ENCODE measurements at places on chromosomes 3 and 15.

GRCh38 chr15:45205192-45205591 is 17.4 kb upstream of the SHF start:
- peak; percentile 57 for DNase-seq

DNA sequence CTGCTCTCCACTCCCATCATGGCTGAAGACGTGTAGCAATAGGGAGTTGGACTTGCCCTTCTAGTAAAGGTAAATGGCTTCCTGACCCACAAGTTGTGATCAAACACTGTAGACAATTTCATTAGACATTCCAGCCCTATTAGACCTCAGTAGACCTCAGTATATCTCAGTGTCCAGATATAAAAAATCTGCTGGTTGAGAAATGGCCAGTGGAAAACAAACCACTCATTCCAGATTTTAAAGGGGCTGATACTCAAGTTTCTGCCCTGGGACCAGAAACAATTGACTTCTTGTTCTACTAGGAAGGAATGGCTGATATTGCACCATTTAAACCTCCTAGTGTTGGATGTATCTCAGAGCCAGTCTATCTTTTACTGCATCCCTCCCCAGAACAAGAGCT is 613.2 kb downstream of the PDCD6IP start:
- no peak for DNase-seq

DNA sequence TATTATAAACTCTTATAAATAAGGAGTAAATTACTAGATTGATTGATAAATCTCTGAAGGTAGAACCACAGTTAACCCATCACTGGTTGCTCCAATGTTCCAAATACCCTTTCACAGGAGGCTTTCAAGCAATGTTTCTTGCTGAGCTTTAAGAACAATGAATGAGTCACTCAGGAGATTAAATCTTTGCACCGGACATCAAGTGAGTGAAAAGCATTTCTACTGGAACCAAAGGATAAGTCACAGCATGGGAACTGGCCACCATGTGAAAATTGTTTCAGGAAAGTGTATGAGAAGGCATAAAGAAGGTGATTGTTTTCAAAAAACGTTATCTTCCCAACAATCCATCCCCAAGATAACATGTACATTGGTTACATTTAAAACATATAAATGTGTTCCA is 90.6 kb downstream of the CNTN3 start:
- DNase-seq = no peak

GRCh38 chr3:131762981-131763564 is 260.3 kb upstream of the MRPL3 start:
- DNase-seq = no peak

- DNase-seq = no peak
These were observed 146.6 kb downstream of the ATP10A start for GRCh38 chr15:25716414-25717126.

DNA sequence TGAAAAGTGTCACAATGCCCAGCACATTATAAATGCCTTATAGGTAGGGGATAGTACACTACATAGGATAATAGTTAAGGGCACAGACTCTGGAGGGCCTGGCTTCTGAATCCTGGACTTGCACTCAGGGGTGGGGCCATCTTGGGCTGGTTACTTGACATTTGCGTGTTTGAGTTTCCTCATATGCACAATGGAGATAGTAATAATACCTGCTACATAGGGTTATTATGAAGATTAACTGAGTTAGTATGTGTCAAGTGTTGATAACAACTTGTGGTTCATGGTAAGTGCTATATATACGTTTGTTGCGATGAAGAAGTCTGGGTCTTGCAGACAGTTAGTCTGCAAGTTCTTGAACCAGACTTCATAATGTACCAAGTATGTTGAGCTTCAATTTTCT is 37.0 kb downstream of the MITF start:
- no peak for DNase-seq

DNA sequence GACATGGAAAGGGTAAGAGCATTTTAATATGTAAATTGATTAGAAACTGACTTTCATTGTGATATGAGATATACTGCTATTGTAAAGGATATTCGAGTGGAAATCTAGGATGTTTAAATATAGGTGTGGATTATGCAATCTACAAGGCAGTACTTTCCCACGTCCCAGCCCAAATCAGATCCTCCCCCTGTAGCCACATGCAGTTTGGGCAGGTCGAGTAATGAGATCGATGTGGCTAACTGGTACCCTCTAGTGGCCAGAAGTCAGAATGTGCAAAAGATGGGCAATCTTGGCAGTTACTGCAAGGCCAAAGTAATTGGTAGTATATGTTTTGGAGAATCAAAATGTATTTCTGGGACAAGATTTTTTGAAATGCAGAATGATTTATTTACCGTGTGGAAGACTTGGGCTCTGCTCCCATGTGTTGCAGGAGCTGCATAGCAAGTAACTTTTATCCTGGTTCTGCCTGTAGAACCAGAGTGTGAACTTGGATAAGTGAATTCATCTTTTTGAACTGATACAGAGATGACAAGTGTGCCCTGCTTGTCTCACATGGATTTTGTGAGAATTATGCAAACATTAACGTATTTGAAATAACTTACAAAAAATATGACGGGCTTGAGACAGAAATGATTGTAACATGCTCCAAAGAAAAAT is 94.5 kb upstream of the ADAMTSL3 start:
- peak; percentile 62 for DNase-seq

GRCh38 chr3:48553886-48554845 is 2.4 kb downstream of the PFKFB4 start:
- no peak for DNase-seq

GRCh38 chr3:157045238-157045850 is 114.6 kb downstream of the CCNL1 start:
- DNase-seq = no peak

DNA sequence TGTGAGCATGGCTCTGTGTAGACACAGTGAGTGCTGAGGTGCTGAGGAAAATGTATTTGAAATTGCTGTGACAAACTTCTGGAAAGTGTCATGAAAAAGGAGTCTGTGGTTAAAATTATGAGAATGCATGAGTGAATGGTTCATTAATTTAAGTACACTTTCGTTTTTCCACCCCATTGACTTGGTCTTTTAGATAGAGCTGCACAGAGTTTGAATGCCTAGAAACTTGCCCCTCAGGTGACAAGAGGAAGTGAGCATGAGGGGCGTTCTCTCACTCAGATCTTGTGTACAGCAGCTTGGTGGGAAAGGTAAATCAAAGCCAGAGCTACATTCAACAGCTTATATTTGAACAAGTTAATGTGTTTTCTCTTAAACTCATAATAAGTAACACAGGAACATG is 296.8 kb downstream of the WDR72 start:
- no peak for DNase-seq

DNA sequence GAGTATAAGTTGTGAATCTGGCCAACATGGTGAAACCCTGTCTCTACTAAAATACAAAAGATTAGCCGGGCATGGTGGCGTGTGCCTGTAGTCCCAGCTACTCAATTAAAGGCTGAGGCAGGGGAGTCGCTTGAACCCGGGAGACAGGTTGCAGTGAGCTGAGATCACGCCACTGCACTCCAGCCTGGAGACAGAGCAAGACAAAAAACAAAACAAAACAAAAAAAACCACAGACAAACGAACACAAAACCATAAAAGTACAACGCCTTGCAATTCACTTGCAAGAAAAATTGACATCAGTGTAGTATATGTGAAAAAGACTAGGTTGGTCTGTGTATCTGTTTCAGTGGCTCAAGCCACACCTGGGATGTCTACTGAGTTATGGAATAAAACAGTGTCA is 29.9 kb upstream of the CCDC80 start:
- no peak for DNase-seq

- no peak for DNase-seq
These were observed 904.0 kb downstream of the TBL1XR1 start for GRCh38 chr3:176293276-176293675.

GRCh38 chr3:17972959-17973906 is 230.8 kb upstream of the TBC1D5 start:
- no peak for DNase-seq

DNA sequence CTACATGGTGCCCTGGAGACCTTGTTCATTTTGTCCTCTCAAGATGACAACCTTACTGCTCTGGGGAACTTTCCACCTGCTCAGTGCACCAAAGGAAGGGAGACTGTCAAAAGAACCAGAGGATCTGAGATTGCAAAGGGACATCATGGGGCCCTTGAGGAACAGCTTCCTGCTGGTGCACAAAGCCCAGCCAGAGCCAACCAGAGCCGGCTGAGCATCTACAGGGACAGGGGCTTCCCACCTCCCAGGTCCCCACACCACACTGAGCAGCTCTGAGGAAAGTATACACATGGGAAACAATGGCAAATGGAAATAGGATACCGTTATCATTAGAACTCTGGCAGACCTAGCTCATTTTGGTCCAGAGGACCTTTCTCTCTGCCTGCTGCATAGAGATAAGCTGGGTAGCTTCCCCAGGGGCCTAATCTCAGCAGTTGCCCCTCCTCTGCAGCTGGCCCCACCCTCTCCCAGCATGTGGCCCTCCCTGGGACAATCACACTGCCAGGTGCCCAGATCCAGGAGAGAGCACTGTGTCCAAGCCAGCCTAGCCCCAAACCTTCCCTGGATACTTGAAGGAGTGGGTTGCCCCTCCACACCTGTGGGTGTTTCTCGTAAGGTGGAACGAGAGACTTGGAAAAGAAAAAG is 123.4 kb upstream of the PRR20G start:
- no peak for DNase-seq

- DNase-seq = no peak
These were observed 25.1 kb downstream of the OXSR1 start for GRCh38 chr3:38190481-38190881.

- no peak for DNase-seq
These were observed 321.0 kb upstream of the NAALADL2 start for GRCh38 chr3:174538151-174538550.

GRCh38 chr3:111747490-111747889 is 111.6 kb upstream of the PHLDB2 start:
- DNase-seq = no peak

- DNase-seq = no peak
These were observed 214.8 kb downstream of the LSAMP start for GRCh38 chr3:116230431-116231020.

DNA sequence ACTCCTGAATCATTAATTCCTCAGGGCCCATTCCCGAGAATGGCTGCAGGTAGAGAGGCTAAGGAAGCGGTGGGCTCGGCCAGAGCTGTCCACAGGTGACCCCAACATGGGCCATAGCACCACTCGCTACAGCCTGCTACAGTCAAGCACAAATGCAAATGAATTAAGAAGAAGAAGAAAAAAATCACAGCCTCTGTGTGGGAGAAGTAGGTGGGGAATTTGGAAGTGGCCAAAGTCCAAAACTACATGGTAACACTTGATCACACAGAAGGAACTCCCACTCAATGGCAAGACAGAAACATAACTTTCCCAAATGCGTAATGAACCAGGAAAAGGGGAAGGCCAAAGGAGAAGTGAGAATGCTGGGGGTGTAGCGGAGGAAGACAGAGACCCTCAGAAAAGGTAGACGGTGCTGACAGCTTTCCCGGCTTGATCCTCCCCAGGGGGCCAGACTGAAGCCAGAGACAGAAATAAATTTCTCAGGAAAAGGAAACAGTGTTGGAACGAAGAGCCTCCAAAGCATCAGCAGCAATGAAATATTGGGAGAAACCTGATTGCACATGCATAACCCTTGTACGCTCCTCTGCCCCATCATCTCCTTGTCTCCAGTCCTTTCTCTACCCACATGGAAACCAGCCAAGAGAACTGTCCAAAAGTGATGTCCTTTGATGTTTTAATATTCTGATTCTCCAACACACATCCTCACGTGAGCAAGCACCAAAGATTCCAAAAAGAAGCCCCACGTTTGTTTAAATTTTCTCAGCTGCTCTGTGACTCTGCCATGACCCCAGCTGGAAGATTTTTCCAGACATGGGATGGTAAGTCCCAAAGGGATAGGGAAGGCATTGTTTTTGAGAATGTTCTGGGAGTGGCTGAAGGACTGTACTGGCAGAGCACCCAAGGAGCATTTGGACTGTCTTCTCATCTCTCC is 107.6 kb downstream of the OXNAD1 start:
- no peak for DNase-seq

Measured in RPMI8226 (cell line).